ENCODE measurements at places on chromosomes 7 and 10. TPM values are rescaled to one million over a fixed set of nuclear protein-coding genes. Genes with fewer than 3 reads are reported as not detected.

DNA sequence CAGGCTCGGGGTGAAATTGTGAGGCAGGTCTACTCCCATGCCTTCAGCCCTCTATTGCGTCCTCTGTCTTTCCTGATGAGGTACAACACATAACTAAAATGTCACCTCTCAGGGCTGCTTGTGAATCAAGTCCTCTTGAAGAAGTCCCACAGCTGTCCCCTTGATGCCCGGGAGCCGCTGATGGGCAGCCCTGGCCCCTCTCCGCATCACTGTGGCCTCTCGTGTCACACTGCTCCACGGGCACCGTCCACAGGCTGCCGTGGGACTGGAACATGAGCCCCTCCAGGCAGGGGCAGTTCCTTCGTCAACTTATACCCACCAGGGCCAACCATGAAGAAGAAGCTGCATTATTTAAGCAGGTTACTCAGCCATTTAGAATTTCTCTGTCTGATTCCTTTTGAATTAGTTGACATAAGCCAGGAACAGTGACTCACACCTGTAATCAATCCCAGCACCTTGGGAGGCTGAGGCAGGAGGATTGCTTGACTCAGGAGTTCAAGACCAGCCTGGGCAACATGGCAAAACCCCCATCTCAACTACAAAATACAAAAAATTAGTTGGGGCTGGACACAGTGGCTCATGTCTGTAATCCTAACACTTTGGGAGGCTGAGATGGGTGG lies 58.5 kb upstream of the UBE3C start:
- no peak for DNase-seq

SEC61A2 gene
- 7.8 TPM for total RNA-seq

- no peak for DNase-seq
Observed at GRCh38 chr7:82109288-82109687, 334.3 kb downstream of the CACNA2D1 start.

- no peak for DNase-seq
Observed at GRCh38 chr10:85649461-85649860, 717.1 kb downstream of the GRID1 start.

GPR26 gene
- total RNA-seq = 0.55 TPM

DNA sequence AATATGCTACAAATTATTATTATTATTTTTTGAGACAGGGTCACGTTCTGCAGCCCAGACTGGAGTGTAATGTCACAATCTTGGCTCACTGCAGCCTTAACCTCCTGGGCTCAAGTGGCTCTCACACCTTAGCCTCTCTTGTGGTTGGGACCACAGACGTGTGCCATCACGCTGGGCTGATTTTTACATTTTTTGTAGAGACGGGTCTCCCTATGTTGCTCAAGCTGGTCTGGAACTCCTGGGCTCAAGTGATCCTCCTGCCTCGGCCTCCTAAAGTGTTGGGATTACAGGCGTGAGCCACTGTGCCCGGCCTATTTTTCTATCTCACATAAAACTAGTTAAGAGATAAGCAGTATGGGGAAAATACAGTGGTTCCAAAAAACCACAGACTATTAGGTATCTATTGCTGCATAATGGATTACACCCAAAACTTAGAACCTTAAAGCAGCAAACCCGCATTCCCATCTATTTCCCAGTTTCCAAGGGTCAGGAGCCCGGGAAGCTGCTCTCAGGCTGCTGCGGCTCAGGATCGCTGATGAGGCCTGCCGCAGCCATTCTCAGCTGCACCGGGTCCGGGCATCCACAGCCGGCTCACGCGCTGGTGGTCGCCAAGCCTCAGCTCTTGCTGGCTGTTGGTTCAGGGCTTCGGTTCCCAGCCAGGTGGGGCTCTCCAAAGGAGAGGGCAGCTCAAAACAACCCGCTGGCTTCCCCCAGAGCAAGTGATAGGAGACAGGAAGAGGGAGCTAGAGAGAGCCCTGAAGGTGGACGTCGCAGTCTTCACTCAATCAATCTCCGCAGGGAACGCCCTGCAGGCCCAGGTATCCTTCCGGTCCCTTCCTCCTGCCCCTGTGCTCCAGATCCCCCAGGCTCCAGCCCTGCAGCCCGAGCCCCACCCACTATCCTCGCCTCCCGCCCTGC lies 128.2 kb downstream of the UBE2H start:
- no peak for DNase-seq

DNA sequence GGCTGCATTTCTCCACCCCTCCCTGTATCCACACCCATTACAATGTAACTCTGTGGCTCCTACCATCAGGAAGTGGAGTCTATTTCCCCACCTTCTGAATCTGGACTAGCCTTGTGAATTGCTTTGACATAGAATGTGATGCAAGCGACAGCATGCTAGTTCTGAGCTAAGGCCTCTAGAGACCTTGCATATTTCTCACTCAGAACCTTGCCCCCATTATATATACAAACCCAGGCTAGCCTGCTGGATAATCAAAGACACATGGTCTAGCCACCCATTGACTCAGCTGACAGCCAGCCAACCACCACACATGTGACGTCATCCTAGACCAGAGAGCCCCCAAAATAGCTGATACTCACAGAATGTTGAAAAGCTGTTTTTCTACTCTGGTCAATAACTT lies 77.9 kb downstream of the CCDC71L start:
- no peak for DNase-seq

PKD2L1 gene
- not detected for total RNA-seq

DNA sequence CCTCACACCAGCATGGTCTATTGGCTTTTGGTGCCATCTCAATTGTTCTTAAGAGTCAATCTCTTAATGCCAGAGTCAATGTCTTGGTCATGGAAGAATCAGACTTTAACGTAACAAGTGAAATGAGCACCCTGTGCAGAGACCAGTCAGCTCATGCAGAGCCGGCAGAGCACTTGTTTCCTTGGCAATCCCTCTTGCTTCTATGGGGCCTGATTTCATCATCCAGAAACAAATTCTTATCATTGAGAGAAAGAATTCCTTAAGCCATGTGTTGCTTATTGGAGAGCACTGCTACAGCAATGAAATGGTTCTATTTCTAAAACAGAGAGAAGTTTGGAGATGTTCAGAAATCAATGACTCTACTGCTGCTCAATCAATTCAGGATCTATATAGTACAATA lies 212.8 kb downstream of the IPMK start:
- no peak for DNase-seq

DNA sequence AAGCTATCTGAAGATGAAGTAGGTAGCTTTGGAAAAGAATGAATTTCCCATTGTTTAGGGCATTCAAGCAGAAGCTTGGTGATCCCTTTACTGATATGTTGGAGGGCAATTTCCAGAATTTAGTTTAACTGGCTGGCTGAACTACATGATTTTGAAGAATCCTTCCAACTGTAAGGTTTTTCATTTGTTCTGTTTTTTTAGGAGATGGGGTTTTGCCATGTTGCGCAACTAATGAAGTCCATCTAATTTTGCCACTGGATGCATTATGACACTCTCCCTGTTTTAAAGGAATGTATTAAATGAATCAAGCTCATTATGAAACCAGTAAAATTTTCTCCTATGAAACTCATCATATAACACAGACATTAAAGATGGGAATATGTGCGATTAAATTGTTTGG lies 6.1 kb upstream of the DDX50 start:
- DNase-seq = no peak

GRCh38 chr10:58262766-58263165 lies 4.9 kb downstream of the IPMK start:
- no peak for DNase-seq

Data from kidney epithelial cell (primary cell).